ENCODE measurements at places on chromosomes 2 and 18.

DNA sequence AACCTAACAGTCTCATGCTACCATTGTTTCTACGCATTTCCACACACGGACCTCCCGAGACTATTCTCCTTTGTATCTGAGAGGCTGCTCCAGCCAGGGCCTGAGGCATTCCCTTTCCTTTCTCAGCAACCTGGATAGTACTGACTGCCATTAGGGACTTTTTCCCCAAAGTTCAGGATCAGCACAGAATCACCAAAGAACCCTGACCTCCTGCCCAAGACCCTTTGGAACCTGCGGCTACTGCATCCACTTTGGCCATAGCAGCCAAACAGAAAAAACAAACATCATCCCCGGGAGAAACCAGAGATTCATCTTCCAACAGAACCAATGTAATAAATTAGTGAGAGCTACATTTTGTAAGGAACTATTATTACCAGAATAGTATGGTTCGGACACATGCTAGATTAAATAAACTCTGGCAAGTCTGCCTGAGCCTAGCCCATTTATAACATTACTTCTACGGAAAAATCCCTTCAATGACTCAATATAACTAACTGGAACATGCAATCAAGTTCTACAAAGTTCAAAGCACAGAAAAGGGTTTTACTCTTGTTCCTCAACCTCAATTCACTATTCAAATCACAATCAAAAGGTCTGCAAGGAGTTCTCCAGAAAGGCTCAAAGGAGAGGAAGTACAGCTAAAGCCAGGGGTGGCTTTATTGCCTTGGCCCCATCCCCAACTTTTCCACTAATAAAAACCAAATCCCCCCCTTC is 51.8 kb downstream of the LPIN2 start:
- no peak for DNase-seq

GRCh38 chr2:196331143-196331542 is 159.8 kb upstream of the STK17B start:
- no peak for DNase-seq

GRCh38 chr18:44579028-44579702 is 101.5 kb upstream of the SETBP1 start:
- no peak for DNase-seq

GRCh38 chr2:181934694-181935093 is 43.2 kb downstream of the ITPRID2 start:
- DNase-seq, result no peak

- DNase-seq, result no peak
Observed at GRCh38 chr2:140472676-140473075, 1658.1 kb downstream of the LRP1B start.

DNA sequence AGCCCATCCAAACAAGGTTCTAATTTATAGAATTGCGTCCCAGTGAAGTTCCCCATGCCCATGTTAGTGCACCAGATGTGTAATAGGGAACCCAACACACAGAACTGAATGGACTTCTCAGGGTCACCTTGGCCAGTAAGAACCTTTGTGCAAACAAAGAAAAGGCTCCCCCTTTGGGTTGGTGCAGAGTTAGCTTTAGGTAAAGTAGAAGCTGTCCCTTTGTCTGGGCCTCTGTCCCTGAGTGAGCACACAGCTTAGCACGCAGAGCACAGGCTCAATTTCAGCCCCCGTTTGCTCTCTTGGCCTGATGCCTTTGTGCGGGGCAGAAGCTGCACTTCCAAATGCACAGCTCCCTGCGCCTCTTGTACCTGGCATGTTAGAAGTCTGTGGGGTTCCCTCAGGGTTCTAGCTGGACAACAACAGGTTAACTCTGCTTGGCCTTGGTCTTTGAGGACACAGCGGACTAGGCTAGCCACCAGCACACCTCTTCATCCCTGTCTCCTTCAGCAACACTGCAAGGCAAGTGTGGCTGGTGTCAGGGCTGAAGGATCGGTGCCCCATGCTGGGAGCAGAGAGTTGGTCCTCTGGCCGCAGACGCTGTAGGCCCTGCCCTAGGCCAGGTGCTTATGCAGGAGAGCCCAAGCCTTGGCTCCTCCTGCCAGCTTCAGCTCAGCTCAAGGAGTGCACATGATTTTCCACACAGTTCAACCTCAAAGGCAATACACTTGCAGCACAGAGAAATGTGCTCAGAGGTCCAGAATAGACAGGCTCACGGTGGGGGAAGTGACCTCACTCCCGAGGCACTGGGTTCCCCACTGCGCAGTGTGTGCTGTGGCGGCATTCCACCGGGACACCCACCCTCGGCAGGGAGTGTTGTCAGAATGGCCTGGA is 73.3 kb upstream of the FOSL2 start:
- DNase-seq, result no peak

DNA sequence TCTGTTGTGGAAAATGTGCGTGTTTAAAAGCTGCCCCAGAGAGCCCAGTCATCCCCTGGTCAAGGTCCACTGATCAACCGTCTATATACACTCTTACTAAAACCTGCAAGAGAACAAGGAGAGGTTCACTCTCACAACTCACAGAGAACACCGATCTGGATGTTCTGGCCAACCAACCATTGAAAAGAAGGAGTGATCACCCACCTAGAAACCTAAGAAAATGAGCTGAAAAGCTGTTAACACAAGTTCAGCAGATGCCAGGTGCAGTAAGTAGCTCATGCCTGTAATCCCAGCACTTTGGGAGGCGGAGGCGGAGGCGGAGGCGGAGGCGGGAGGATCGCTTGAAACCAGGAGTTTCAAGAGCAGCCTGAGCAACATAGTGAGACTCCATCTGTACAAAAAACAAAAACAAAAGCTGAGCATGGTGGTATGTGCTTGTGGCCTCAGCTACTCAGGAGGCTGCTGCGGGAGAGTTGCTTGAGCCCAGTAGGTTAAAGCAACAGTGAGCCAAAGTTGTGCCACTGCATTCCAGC is 14.5 kb downstream of the ATG16L1 start:
- no peak for DNase-seq

- DNase-seq, result no peak
Observed at GRCh38 chr2:168119515-168120141, 127.8 kb downstream of the STK39 start.

GRCh38 chr2:96792772-96793749 is 23.0 kb upstream of the CNNM3 start:
- DNase-seq, result no peak

DNA sequence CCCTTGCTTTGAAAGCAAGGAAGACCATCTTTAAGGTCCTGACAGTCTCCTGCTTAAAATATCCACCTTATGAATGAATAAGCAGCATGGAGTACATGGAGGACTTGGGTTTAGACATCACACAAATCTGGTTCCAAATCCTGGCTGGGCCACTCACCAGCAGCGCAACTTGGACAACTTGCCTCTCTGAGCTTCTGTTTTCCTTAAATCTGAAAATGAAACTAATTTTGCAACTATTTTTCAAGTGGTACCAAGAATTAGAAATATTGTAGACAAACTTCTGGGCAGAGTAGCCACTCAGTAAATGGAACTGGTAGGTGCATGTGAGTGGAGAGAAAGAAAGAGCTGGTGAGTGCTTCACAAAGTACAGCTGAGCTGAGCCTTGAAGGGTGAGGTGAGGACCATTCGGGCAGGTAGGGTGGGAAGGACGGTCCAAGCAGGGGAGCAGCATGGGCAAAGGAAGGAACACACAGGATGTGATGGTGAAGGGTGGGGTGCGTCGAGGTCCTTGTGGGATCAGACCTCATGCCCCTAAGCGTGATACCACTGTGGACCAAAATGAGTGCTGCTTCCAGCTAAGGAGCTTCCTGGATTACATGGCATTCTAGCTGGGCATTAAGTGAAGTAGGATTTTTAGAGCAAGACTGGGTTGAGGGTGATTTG is 14.4 kb upstream of the TET3 start:
- no peak for DNase-seq

Measured in NCI-H524 treated with DMSO at 0.1 percent for 48 hours (cell line).